ENCODE measurements at places on chromosomes 5 and 9.

GRCh38 chr5:79020861-79021561 lies 35.9 kb upstream of the ARSB start:
- no peak overlapping the region for H3K27ac ChIP-seq
- H3K27me3 ChIP-seq, result peaks cover 78% of the 10 kb centered on the region
- peak; percentile 13 for DNase-seq

DNA sequence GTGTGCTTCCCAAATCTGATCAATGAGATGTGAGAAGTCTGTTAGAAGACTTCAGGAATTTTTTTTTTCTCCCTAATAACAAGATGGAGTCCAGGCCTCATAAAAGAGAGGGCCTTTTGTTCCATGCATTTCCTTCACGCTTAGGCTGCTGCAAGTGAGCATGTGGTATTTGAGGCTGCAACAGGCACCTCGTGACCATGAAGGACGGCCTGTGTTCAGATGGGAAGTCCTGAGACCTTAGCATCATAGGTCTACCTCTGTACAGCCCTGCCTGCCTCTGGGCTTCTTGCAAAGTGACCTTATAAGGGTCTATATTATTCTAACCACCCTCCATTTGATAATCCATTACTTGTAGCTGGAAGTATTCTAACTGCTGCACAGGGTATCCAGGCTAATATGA lies 86.6 kb downstream of the BOD1 start:
- no peak for DNase-seq
- H3K27me3 ChIP-seq, result peaks cover 14% of the 10 kb centered on the region
- H3K4me1 ChIP-seq, result no peaks in the 10 kb centered on the region
- H3K4me3 ChIP-seq, result no peak overlapping the region

- peaks cover 35% of the 10 kb centered on the region for H3K4me1 ChIP-seq
- DNase-seq, result peak; percentile 17
- H3K27ac ChIP-seq, result no peak overlapping the region
- H3K4me3 ChIP-seq, result peak overlapping the region; percentile 87
- peaks cover 67% of the 10 kb centered on the region for H3K27me3 ChIP-seq
Measured at GRCh38 chr5:98768160-98768959, 5.1 kb upstream of the RGMB start.

DNA sequence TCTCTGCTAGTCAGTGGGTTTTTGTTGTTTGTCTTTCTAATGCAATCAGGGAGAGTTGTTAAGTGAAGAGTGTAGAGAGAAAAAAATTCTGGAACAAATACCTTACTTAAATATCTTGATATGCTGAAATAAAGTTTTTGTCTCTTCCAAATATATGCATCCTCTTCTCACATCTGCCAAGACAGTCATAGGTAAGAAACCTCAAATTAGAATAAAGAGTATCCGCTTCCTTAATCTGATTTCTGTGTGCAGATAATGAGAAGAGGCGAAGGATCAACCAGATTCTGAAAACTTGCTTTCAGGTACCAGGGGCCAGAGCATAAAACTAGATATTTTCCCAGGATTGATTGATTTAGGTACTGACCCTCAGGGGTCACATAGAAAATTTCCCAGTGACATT lies 11.3 kb upstream of the IL6ST start:
- no peaks in the 10 kb centered on the region for H3K27me3 ChIP-seq
- H3K4me3 ChIP-seq, result no peak overlapping the region
- H3K27ac ChIP-seq, result no peak overlapping the region
- H3K4me1 ChIP-seq, result no peaks in the 10 kb centered on the region
- no peak for DNase-seq

DNA sequence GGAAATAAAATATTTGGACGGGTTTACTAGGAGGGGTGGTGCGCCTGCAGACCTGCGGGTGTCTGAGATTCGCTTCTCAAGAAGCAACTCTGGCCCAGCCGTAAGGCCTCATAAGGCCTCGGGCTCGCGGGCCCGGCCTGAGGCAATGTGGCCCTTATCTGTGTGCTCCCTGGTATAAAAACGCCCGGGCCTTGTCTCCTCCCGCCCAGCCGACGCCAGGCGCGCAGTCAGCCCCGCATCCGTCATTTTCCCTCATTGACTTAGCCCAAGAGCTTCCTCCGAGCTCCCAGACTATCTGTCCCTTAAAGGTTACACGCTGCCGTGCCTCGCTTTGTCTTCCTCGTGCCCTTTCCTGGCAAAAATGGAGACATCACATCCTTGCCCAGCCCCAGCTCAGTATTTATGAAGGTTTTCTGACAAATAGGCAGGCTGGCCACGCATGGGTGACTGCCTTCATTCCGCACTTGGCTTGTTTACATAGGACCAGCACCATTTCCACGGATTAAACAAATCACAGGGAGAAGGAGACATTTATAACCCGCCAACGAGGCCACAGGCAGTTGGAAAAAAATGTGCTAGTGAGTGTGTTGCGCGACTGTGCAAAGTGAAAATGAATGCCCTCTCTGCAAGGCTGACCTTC lies 74.5 kb upstream of the TBCA start:
- H3K36me3 ChIP-seq, result peaks cover 4% of the 10 kb centered on the region
- H3K4me3 ChIP-seq, result peak overlapping the region; percentile 25
- H3K27ac ChIP-seq, result no peak overlapping the region
- DNase-seq, result no peak
- H3K4me1 ChIP-seq, result peaks cover 8% of the 10 kb centered on the region

DNA sequence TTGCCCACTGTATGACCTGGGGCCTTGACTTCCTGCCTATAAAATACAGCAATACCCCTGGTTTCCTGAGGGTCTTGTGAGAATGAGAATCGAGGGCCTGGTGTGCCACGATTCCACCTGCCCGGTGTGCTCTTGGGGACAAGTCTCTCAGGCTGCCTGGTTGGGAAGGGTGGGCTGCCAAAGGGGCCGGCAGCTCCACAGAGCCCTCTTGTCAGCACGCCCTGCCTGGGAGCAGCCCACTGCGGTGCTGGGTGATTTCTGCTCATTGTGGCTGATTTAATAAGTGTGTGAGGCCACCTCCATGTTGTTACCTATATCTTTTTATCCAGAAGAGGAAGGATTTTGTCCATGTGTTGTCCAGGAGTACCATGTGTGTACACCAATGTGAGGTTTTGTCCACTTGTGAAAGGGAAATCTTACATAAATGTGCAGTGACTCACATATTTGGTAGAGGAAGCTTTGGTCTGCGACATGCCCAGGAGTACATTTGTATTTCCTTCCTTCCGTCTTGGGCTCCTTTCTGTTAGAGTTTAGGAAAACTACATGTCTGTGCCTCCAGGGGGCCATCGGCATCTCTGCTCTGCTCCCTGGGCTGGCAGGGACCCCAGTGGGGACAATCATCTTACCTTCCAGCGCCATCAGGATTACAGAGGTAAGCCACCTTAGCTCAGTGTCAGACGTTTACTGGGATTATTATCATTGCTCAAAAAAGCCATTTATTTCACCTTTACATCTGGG lies 108.6 kb downstream of the PHF2 start:
- no peak for DNase-seq
- peaks cover 4% of the 10 kb centered on the region for H3K4me1 ChIP-seq
- peaks cover 19% of the 10 kb centered on the region for H3K27me3 ChIP-seq
- no peak overlapping the region for H3K27ac ChIP-seq
- no peak overlapping the region for H3K4me3 ChIP-seq
- H3K36me3 ChIP-seq, result no peaks in the 10 kb centered on the region

DNA sequence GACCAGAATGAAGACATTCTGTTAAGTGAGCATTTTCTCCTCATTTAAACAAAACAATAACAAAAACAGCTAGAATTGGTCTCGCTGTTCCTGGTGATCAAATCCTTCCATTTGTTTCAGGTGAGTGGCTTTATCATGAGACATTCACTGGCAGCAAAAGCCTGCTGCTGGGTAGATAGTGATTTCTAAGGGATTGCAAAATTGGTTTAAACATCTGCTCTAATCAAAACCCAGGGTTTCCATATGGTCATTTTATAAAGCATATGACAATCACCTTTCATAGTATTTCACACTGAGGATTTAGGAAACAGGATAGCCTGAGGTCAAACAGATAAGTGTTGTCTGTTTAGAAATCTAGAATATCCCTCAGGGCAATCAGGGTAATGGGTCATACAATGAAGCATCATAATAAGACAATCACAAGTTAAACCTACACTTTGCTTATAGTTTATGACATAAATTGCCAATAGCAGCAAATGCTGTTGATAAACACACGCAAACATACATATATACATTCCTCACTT lies 769.6 kb upstream of the C9orf72 start:
- H3K4me3 ChIP-seq, result no peak overlapping the region
- DNase-seq, result no peak
- no peaks in the 10 kb centered on the region for H3K27me3 ChIP-seq
- no peaks in the 10 kb centered on the region for H3K4me1 ChIP-seq
- H3K36me3 ChIP-seq, result no peaks in the 10 kb centered on the region
- H3K27ac ChIP-seq, result no peak overlapping the region

DNA sequence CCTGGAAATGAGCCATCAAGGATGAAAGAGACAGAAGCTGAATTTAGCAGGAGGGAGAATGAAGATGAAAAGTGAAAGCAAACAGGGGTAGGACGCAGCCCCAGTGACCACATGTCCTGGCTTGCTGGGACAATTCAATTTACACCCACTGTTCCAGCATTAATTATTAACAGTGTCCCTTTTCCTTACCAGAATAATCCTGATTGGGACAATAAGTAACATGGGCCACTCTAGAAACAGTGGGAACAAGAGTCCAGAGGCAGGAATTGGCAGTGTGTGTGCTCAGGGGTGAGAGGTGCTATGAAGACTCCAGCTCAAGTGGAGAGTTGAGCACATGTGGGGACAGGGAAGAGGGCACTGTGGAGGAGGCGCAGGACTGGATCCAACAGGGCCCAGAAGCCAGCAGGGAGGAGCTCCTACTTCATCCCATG lies 147.1 kb downstream of the C5orf15 start:
- no peak overlapping the region for H3K27ac ChIP-seq
- no peak for DNase-seq
- peaks cover 2% of the 10 kb centered on the region for H3K36me3 ChIP-seq
- peaks cover 44% of the 10 kb centered on the region for H3K27me3 ChIP-seq
- H3K4me3 ChIP-seq, result no peak overlapping the region
- peaks cover 13% of the 10 kb centered on the region for H3K4me1 ChIP-seq

DNA sequence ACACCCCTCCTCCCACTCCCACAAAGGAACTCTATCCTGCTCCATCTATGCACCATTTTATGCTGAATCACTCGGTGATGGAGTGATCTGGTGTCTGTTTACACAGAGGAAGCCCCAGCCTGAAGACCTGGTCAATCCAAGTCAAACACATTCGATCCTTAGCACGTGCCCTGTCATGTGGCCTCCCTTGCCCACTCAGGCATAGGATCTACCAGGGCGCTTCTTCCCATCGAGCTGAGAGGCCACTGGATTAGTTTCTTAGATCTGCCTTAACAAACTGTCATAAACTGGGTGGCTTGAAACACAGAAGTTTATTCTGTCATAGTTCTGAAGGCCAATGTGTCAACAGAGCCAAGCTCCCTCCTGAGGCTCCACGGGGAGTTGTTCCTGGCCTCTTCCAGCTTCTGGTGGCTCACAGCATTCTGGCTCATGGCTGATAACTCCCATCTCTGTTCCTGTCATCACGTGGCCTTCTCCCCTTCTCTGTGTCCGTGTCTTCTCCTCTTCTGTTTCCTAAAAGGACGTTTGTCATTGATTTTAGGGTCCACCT lies 34.2 kb downstream of the FOXI1 start:
- H3K4me3 ChIP-seq, result no peak overlapping the region
- peaks cover 47% of the 10 kb centered on the region for H3K27me3 ChIP-seq
- DNase-seq, result no peak
- no peak overlapping the region for H3K27ac ChIP-seq
- H3K4me1 ChIP-seq, result no peaks in the 10 kb centered on the region
- H3K36me3 ChIP-seq, result no peaks in the 10 kb centered on the region

DNA sequence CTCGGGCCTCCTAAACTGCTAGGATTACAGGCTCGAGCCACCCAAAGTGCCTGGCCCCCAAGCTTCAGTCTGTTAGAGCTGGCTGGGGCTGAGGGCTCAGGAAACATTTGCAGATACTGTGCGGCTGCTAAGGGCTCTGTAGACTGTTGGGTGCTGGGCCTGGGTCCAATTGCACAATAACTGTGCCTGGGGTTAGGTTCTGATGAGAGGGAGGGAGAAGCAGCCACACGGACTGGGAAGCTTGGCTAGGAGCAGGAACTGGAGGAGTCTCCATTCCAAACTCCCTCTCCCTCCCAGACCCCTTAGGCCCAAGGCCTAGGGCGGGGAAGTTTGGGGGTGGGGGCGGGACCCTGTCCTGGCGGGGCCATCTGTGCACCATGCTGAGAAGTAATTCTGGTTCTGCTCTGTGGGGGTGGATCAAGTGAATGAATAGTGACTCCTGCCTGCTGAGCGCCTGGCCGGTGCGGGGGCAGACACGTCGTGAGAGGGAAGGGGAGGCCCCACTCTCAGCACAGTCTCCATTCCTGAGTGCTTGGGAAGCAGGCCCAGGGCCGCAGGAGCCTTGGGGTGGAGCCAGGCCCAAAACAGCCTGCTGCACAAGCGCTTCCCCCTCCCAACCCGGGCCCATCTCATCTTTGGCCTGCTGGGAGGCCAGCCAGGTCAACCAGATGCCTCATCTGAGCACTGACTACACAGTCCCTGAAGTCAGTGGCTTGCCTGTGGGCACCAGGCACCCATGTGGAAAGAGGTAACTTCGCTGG lies 1.5 kb downstream of the ASS1 start:
- peaks cover 31% of the 10 kb centered on the region for H3K27me3 ChIP-seq
- H3K4me3 ChIP-seq, result peak overlapping the region; percentile 65
- H3K36me3 ChIP-seq, result peaks cover 2% of the 10 kb centered on the region
- DNase-seq, result no peak

GRCh38 chr5:111389390-111390082 lies 122.8 kb downstream of the STARD4 start:
- H3K36me3 ChIP-seq, result peaks cover 15% of the 10 kb centered on the region
- DNase-seq, result no peak
- no peaks in the 10 kb centered on the region for H3K27me3 ChIP-seq
- H3K4me1 ChIP-seq, result peaks cover 6% of the 10 kb centered on the region
- H3K27ac ChIP-seq, result no peak overlapping the region
- no peak overlapping the region for H3K4me3 ChIP-seq

GRCh38 chr5:147339313-147339712 lies 104.5 kb downstream of the STK32A start:
- H3K4me1 ChIP-seq, result no peaks in the 10 kb centered on the region
- H3K27me3 ChIP-seq, result no peaks in the 10 kb centered on the region
- DNase-seq, result no peak
- no peak overlapping the region for H3K4me3 ChIP-seq

DNA sequence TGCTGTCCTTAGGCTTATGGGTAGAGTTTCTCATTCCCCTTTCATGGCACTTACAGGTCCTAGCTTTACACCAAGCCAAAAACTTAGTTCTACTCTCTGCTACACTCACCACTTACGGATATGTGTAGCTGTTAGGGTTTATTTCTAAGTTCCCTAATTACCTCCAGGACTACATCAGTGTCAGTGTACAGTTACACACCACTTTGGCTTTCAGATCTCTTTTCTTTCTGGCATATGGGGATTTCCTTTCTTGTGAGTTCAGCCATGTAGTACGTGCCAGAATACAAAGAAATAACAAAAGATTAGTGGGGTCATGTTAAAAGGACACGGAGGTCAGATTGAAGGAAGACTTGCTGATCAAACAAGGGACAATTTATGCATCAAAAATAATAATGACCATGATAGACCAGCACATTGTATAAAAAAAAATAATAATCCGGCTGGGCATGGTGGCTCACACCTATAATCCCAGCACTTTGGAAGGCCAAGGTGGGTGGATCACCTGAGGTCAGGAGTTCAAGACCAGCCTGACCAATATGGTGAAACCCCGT lies 41.8 kb downstream of the LYRM7 start:
- peaks cover 43% of the 10 kb centered on the region for H3K4me1 ChIP-seq
- no peaks in the 10 kb centered on the region for H3K36me3 ChIP-seq
- no peak for DNase-seq
- H3K4me3 ChIP-seq, result no peak overlapping the region

GRCh38 chr9:5945112-5945511 lies 54.4 kb downstream of the MLANA start:
- H3K4me1 ChIP-seq, result peaks cover 22% of the 10 kb centered on the region
- no peak overlapping the region for H3K27ac ChIP-seq
- H3K36me3 ChIP-seq, result no peaks in the 10 kb centered on the region
- no peak for DNase-seq

All from effector memory CD8-positive, alpha-beta T cell (primary cell).